Lower lobe of right lung (tissue), 2 donors: ENCODE measurements at places on chromosomes 16 and 17.

- DNase-seq: no peak
These were observed 10.1 kb downstream of the KIAA0513 start for GRCh38 chr16:85037721-85038120.

DNA sequence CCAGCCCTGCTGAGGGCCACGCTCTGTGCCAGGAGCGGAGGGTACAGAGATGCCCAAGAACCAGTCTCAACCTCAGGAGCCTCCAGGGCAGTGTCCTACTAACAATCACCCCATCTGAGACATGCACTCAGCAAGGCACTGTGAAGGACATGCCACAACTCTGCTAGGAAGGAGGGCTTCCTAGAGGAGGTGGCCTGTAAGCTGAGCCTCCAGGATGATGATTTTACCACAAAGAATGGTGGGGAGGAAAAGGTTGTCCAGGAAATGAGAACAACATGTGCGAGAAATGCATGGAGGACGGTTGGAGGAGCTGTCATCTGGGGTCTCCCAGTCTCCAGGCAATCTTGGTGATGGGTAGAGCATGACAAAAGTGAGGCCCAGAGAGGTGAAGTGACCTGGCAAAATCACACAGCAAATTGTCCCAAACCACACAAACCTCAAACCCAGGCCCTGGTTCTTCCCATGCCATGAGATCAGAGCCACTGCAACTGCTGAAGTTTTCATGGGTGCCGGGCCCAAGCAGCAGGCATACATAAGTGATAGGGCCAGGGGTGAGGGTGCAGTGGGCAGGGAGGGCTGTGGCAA is 30.5 kb downstream of the CNGB1 start:
- no peak for DNase-seq

GRCh38 chr17:61366076-61366714 is 33.4 kb upstream of the TBX2 start:
- peak; percentile 6 for DNase-seq

- DNase-seq: no peak
These were observed 109.9 kb downstream of the SDK2 start for GRCh38 chr17:73534209-73534909.

- DNase-seq: no peak
These were observed 29.7 kb upstream of the DLX4 start for GRCh38 chr17:49939318-49939717.

GRCh38 chr17:73010414-73010813 is 82.1 kb downstream of the SLC39A11 start:
- DNase-seq: no peak

DNA sequence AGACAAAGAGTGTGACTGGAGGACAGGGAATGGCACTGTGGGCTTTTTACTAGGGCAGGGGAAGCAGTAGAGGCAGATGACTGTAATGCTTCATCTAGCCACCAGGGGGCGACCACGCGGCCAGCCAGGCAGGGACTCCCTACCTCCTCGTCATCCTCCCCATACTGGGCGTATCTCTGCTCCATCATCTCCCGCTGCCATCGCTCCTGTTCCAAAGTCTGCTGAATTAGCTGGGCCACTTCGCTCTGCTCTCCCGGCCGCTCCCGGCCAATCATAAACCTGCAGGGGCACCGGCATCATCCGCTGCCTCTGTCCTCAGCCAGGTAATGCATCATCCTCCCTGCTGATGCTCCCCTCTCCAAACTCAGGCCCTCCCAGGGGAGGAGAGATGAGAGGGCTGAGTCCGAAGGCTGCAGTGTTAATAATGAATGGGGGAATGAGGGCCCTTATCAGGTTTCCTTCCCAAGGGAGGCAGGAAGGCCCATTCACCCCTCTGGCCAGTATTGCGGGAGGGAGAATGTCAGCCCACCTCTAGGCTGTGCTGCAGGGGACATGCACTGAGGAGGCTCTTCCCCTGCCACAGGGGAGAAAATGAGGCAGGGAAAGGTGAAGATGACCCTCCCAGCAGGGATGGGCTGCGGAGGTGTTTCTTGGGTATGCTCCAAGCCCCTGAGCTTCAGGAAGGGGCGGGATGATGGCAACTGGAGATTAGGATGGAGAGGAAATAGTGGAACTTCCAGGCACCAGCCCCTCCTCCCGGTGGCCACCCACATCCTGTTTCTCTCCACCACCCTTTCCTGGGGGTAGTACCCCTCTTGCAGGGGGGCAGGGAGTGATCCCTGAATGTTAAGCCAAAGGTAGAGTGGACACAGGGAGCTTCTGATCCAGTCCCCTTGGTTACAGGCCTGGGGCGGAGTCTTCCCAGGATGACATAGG is 10.3 kb upstream of the SAMD14 start:
- peak; percentile 87 for DNase-seq

GRCh38 chr16:85573696-85574641 is 39.2 kb upstream of the GSE1 start:
- DNase-seq: no peak

DNA sequence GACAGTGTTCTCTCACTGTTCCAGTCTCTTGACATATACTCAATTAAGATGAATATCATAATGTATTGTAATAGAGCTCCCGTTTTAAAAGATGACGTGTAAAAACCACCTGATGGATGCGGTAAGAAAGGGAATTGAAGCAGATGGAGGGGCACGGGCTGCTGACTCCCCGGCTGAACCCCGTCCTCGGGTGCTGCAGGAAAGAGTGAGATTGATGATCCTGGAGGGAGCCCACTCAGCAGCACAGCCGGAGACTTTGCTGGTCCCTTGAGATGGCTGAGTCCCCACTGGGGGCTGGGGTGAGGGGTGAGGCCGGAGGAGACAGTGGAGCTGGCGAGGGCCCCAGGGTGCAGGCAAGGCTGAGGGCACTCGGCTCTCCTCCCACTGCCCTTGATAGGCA is 217.4 kb downstream of the RPTOR start:
- no peak for DNase-seq
